NCI-H1092 (cell line): ENCODE measurements at places on chromosomes 7 and 10.

GRCh38 chr7:127751062-127751461, 99.1 kb downstream of the SND1 start:
- DNase-seq: no peak

DNA sequence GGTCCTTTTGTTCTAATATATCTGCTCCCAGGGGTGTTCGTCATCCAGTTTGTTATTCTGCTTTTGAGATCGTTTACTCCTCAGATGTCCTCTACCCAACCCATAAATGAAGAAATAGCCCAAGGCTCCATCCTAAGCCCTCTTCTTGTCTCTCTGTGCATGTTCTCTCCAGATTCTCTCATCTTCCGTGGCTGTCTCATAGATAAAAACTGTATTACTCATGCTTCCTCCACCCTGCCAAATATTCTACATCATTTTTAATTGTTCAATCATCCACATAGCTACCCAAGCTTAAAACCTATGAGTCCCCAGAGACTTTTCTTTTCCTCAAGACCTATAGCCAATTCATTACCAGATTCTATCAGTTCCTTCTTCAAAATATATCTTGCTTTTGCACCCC, 44.9 kb downstream of the CAV1 start:
- DNase-seq: no peak

GRCh38 chr10:30346131-30346530, 2.9 kb downstream of the MTPAP start:
- no peak for DNase-seq

GRCh38 chr7:149620961-149621360, 123.4 kb upstream of the ZNF746 start:
- DNase-seq: no peak

DNA sequence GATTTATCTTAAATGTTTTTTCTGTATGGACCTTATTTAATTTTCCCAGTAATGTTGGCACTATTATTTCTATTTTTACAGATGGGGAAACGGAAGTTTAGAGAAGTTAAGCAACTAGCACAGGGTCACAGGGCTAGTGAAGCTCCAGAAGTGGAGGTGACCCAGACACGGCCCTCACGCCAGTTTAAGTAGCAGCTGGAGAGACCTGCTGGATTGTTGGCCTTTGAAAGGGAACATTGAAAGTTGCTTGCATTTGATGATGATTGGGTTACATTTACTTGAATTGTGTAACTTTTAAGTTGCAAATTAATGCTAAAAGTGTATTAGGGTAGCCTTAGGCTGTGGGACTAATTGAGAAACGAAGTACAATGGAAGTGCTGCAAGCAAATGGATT, 25.6 kb downstream of the CDK14 start:
- no peak for DNase-seq

GRCh38 chr7:155448632-155449007, 9.3 kb upstream of the EN2 start:
- no peak for DNase-seq

- DNase-seq: no peak
Measured at GRCh38 chr7:103799298-103799697, 190.2 kb downstream of the RELN start.

- no peak for DNase-seq
Measured at GRCh38 chr10:82910301-82910700, 1035.3 kb downstream of the NRG3 start.

DNA sequence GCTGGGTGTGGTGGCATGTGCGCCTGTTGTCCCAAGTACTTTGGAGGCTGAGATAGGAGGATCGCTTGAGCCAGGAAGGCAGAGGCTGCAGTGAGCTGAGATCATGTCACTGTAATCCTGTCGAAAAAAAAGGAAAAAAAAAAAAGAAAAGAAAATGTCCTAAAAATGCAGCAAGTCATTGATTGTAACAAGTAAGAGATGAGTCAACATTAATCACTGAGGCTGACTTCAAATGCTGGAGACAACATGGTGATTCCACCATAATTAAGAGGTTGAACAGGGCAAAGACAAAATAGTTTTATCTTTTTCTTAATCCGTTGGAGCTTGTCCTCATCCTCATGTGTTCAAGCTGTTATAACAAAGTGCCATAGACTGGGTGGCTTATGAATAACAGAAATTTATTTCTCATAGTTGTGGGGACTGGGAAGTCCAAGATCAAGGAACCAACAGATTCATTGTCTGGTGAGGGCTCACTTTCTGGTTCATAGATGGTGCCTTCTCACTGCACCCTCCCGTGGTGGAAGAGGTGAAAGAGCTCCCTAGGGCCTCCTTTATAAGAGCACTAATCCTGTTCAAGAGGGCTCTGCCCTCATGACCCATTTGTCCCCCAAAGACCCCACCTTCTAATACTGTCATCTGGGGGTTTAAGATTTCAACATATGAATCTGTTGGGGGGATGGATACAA, 60.3 kb downstream of the TBXAS1 start:
- DNase-seq: no peak

DNA sequence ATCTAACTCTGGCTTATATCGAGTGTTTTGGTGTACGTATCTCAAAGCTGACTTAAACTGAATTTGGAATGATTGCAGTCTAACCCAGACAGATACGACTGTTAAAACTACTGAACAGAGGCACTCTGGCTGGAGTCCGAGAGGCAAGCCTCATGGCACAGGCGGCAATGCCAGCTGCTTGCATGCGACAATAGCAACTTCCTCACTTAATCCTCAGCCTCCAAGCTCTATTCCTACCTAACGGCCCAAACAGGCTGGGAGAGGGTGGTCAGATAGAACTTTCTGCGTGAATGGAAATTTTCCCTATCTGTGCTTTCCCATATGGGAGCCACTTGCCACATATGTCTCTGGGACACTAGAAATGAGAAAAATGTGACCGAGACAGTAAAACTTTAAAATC, 292.0 kb upstream of the KLF6 start:
- no peak for DNase-seq

- no peak for DNase-seq
Measured at GRCh38 chr7:1738956-1739355, 68.9 kb downstream of the ELFN1 start.

DNA sequence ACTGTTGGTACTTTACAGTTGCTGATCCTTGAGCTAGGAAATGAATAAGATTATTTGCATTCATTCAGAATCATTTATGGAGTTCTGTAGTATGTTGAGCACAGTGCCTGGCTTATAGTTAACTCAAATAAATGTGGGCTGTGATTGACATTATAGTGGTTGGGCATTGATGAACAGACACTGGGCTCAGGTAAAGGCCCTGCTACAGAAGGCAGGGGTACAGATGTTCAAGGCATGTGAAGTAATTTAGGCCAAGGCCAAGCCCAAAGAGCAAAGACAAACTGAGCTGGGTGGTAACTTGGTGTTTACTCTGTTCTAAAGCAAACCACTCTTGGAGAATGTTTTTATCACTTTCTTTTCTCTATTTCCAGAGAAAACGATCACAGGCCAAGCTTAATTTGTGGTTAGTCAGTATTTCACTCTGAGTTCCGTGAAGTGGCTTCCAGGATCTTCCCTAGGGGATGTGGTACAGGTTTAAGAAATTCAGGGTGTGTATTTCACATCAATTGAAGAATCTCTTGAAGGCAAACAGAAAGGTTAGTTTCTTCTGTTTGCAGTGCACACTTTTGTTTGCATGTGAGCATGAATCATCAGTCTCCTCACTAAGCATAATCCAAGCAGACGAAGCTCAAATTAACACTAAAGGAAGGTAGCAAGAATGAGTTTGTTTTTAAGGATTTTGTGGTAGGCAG, 113.9 kb upstream of the PRR15 start:
- no peak for DNase-seq

GRCh38 chr10:1374511-1375345, 318.5 kb downstream of the WDR37 start:
- no peak for DNase-seq

- no peak for DNase-seq
Measured at GRCh38 chr10:34537629-34538231, 277.4 kb downstream of the PARD3 start.

DNA sequence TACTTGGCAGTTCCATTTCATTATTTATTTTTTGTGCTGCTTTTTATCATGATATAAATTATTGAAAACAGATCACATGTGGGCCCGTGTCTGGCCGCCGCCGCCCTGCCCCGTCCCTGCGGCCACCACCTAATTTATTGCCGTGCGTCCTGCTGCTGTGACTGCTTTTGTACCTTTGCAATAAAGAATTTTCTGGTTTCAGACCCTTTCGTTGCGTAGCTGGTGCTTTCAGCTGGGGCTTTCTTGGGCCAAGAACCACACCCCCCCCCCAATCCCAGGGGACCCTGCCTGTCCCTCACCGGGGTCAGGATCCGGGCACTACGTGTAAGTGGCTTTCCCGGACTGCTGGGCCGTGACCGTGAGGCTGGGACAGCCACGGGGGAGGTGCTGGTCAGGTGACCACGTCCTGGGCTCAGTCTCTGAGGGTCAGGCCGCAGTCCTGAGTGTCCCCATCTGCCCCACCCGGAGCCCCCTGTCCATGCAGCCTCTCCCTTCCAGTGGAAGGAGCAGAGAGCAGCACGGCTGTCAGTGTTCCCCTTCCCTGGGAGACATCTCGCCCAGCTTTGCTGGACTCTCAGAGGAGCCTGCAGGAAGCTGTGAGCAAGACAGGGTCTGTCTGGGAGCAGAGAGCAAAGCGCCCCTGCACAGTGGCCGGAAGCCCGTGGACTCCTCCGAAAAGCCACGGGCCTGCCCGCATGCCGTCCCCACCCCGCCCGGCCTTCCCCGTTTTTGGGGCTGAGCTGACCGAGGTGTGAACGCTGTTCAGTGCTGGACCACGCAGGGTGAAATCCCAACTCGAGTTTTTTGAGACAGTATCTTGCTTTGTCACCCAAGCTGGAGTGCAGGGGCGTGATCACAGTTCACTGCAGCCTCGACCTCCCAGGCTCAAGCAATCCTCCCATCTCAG, 12.6 kb downstream of the MAFK start:
- no peak for DNase-seq

DNA sequence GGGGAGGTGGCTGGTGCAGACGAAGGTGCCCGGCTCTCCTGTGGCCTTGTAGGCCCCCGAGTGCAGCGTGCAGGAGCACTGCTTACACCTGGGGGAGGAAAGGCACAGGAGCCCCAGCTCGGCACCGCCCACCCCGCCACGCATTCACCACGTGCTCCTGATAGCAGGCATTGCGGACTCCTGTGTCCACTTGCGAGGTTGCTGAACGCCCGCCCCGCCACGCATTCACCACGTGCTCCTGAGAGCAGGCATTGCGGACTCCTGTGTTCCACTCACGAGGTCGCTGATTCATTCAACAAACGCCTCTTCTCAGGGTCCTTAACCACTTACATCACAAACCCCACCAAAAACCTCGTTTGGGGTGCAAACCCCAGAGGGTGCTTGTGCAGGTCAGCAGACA, 13.9 kb downstream of the MICALL2 start:
- no peak for DNase-seq

DNA sequence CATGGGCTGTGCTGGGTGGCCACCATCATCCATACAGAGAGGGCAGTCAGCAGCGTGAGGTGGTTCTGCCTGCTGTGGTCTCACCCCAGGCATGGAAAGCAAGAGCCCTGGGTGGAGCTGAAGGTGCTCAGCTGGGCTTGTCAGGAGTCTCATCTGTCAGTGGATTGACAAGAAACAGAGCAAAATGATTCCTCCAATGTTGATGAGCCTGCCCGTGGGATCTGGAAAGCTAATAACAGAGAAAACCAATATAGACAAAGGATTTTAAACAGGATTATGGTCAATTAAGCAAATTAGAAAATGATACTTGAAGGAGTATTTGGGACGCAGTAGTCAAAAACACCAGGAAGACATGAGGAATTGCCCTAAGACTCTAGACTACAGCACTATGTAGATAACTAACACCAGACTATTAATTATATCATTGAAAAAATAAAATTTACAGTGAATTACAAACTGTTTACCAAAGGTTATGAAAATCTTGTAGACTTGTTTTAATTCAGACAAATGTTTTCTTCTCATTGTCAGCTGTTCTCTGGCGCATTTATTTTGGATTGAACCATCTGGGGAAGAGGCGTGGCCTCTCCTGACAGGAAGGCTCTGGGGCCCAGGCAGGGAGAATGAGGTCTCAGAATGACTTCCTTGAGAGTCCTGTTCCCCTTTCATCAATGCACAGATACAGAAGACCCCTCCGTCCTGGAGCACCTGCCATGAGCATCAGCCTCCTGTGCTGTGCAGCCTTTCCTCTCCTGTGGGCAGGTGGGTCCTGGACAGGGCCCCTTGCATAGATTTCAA, 211.2 kb upstream of the PRSS58 start:
- no peak for DNase-seq

DNA sequence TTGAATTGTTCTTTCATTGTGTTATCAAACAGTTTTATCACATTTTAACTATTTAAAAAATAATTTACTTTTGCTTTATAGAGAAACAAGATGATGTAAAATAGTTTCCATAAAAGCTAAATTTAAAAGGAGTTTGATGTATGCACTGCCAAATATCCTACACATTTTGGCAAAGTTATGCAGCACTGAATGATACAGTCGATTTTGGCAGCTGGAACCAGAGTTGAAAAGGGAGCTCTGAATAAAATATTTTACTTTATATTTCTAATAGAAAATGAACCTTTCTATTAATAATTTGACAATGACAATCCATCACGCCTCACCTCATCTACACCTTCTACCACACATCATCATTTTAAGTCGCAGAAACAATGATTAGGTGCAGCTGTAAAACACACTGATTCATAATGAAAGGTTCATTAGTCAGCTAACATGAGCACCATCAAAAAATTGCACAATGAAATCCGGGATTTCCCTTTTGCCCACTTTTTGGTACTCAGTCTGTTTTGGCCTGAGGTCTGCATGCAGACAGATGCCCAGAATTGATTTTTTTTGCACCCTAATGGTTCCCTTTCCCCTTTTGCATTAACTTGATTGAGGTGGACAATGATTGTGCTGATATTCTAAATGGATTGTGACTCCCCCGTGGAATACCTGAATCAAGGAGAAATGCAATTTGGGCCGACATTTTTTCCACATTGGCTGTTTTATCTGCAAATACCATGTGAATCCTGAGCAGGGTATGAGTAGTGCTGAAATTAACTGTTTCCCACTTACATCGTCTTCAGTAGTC, 105.8 kb downstream of the THSD7A start:
- DNase-seq: no peak

DNA sequence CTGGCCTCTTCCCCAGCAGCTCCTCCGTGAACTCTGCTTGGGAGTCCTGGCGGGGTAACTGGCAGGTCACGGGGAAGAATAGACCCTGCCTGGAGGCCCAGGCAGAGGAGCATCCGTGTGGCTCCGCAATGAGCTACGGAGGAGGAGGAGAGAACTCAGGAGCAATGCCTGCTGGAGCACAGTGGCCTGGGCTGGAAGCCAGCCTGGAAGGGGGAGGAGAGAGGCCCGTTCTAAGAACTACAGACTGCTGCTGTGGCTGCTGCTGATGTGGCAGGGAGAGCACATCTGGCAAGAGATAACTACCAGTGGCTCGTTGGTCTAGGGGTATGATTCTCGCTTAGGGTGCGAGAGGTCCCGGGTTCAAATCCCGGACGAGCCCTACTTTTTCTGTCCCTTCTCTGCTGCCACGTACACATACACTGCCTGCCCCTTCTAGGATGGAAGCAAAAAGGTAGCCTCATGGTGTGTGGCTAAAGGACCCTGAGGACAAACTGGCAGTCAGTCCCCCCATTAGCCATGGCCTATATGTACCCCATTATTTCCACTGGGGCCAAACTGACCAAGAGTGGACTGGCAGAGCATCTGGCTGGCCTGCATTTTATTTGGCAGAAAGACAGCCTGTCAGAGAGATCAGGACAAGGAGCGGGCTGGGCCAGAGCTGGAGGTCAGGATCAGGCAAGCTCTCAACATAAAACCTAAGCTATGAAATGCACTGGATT, 7.7 kb upstream of the OPN1SW start:
- no peak for DNase-seq
